Astrocyte of the cerebellum (primary cell): ENCODE measurements at places on chromosomes 11 and 22.

DNA sequence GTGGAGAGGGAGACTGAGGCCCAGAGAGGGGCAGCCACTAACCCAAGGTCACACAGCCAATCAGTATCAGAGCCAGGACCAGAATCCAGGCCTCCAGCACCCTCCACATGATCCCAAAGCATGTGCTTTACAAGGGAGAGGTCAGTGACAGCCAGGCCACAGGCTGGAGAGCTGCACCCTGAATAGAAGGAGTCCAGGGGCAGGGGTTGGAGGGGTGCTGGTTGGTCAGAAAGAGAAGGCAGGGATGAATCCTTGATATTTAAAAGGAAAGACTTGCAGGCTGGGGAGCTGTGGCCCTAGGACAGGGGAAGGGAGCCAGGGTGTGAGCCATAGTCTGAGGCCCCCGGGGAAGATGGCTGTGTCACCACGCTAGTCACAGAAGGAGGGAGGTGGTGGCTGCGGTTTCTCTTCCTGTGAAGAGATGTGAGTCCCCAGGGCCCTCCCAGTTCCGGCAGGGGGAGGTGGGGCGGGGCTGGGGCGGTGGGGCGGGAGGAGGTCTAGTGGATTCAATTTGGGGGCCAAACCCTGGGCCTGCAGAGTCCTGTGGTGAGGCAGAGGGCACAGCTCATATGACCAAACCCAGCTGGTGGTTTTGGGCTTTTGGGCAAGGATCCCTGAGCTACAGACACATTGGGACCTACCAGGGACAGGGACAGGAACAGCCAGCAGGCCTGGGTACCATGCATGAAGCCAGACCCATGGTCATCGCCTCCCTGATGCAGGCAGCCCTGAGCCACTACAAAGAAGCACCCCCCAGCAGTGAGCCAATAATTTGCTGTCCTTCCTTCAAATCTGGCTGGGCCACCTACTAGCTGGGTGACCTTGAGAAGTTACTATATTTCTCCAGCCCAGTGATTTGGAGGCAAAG lies 14.0 kb downstream of the RAC2 start:
- DNase-seq, result no peak

GRCh38 chr11:63985812-63986155 lies 454 bp upstream of the OTUB1 start:
- DNase-seq, result no peak

GRCh38 chr22:24822471-24822870 lies 16.5 kb downstream of the SGSM1 start:
- DNase-seq, result no peak

DNA sequence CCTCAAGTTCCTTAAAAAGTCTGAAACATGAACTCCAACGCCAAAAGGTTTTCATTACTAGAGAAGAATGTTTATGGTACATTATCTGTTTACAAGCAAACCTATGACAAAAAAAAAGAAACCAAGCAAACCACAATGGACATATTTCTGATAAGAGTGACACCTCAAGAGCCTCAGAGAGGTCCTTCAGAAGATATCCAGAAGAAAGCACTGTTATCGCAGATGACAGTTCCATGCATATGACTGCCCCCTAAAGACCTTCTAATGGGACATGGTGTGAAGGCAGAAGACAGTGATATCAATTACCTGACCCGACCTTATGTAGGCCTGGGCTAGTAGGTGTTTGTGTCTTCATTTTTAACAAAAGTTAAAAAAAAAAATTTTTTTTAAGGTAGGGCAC lies 3.1 kb downstream of the HDHD5 start:
- DNase-seq, result no peak

- no peak for DNase-seq
Measured at GRCh38 chr11:117815262-117815803, 9.2 kb downstream of the FXYD2 start.

DNA sequence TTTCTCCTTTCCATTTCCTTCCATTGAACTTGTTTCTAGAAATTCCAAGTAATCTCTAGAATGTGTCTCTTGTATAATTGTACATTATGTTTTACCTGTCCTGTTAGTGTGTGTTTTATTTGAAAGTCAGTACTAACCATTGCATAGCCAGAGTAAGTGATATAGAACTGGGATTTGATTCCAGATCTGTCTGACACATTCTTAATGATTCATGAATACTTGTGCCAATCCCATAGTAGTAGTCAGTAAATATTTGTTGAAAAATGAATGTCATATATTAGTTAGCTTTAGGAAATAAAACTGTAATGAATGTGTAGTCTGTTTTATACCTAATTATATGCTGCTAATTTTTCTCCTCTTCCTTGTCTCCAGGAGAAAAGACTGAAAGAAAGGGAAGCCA lies 186.9 kb downstream of the DDX10 start:
- no peak for DNase-seq

DNA sequence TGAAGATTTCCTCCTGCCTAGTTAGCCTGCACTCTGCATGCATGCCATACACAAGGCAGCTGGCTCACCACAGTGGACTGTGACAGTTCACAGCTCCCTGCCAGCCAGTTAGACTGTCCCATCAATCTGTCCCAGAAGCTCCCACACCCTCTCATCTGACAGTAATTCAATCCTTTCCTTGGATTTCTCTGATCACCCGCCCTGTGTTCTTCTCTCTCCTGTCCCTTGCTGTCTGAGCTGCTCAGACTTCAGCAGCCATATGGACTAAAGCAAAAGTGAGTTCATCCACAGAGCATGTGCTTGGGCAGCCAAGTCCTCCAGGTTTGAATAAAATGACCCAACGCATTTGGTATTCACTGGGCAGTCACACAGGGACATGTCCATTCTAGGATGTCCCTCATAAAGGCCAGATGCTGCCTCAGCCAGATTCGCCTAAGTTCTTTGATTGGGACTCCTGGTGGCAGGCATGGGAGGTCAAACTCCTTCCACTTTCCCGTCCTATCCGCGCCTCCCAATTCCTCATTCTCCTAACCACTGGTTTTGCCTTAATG lies 54.5 kb upstream of the ZBTB44 start:
- no peak for DNase-seq

- DNase-seq, result no peak
Measured at GRCh38 chr11:1943977-1944376, 3.2 kb upstream of the MRPL23 start.

- DNase-seq, result peak; percentile 57
Measured at GRCh38 chr11:102187416-102188151, 77.3 kb downstream of the YAP1 start.

DNA sequence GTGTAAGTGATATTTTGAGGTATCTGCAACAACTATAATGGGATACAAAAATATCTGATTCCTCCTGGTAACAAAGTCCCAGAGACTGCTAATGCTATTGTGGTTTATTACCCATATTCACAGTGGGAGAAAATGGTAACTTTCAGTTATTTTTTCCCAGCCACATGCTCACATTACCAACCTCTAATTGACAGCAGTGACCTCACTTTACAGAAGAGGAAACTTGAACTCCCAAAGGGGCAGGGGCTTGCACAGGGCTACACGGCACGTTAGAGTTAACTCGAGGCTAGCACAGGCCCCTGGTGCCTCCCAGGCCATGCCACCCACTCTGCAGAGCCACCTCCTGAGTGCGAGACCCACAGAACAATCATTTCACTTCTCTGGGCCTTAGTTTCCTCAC lies 132.4 kb downstream of the TENM4 start:
- no peak for DNase-seq

DNA sequence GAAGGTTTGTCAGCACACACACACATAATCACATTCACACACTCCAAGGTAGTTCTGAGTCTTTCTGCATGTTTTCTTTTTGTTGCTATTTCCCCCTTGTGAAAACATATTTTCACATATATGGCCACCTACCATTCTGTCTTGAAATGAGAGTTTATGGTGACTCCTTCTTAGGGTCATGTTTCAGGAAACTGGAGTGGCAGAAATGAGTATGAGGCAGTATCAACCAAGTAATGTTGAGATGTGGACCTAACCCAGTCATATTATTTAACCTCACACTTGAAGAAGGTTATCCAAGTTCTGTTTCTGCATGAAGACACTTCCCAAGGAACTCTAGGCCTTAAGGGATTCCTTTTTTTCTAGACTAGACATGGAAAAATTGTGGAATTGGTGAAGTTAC lies 481.4 kb downstream of the ETS1 start:
- no peak for DNase-seq

DNA sequence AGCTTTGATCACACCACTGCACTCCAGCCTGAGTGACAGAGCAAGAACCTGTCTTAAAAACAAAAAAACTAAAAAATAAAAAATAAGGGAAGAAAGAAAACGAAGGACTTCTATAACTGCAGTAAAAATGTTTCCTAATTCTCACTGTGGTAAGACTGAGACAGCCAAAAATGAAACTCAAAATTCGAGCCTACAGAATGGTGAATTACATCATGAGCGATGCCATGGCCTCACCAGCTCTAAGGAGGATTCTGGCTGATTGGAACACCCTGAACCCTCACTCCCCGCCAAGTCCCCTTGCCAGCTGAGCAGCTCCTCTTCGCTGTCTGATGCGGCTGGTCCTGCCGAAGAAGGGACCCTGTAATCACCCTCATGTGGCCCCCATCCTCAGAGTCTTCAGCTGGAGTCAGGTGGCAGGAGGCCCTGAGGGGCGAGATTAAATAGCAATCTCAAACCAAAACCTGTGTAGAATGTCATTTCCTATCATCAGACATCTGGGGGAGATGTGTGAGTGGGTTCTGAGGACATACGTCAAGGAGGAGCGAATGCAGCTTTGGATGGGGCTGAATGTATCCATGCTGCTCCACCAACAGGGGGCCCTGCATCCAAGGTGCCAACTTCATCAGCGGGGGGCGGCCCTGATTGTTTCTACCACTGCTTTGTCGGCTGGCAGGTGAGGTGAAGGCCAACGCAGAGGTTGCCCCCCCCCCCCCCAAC lies 29.2 kb downstream of the PDGFB start:
- DNase-seq, result no peak

DNA sequence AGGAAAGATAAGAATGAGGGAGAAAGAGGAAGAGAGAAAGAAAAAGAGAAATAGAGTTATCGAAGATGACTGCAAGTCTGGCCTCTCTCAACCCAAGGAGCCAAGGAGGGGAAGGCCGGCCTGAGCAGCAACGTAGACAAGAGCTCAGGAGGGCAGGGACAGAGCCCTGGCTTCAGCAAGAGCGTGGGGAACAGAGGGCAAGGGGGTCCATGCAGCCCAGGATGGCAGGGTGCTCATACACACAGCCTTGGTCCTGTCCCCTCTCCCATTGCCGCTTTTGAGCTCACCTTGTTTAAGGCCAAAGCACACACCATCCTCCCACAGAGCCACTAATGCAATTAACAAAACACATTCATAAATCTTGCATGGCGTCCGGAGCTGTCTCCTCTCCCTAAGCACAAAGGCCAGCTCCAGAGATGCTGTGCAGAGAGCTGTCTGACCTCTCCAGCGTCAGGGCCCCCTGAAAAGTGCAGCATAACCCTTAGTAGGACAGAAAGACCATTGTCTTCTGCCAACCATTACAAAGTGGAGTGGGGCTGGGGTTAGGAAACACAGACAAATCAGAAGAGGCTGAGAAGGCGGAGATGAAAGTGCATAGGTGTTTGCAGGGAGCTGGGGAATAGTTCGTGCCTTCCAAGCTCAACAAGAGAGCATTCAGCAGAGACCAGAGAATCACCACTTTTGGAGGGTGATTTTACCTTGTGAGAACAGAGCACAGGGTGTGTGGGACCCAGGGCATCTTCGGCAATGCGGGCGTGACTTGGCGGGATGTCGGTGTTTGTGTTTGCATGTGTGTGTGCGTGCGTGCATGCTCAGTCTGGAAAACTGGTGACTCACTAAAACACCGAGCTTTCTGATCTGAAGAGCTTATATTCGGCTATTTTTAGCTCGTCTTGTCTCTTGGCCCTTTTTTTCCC lies 28.2 kb upstream of the JAM3 start:
- no peak for DNase-seq

GRCh38 chr11:74936087-74936486 lies 12.8 kb downstream of the XRRA1 start:
- no peak for DNase-seq

DNA sequence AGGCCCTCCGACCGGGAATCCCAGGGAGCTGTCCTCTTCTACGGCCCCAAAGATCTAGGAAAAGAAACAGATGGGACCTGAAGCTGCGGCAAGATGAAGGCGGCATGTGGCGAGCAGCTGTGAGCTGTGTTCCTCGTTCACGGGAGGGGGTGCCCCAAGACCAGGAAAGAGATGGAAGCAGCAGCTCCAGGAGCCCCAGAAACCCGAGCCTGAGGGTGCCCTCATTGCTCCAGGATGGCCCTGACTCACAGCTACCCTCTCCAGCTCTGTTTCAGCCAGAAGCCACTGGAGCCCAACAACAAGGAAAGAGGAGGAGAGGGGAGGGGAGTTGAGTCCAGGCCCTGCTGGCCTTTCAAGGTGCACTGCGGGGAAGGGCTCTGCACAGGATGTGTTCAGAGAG lies 23.7 kb upstream of the NAP1L4 start:
- no peak for DNase-seq

- DNase-seq, result no peak
Measured at GRCh38 chr22:46036558-46037408, 59.8 kb upstream of the WNT7B start.

DNA sequence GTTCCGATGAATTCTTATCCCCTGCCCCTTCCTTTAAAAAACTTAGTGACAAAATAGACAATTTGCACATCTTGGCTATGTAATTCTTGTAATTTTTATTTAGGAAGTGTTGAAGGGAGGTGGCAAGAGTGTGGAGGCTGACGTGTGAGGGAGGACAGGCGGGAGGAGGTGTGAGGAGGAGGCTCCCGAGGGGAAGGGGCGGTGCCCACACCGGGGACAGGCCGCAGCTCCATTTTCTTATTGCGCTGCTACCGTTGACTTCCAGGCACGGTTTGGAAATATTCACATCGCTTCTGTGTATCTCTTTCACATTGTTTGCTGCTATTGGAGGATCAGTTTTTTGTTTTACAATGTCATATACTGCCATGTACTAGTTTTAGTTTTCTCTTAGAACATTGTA lies 12.0 kb downstream of the CCND1 start:
- no peak for DNase-seq

DNA sequence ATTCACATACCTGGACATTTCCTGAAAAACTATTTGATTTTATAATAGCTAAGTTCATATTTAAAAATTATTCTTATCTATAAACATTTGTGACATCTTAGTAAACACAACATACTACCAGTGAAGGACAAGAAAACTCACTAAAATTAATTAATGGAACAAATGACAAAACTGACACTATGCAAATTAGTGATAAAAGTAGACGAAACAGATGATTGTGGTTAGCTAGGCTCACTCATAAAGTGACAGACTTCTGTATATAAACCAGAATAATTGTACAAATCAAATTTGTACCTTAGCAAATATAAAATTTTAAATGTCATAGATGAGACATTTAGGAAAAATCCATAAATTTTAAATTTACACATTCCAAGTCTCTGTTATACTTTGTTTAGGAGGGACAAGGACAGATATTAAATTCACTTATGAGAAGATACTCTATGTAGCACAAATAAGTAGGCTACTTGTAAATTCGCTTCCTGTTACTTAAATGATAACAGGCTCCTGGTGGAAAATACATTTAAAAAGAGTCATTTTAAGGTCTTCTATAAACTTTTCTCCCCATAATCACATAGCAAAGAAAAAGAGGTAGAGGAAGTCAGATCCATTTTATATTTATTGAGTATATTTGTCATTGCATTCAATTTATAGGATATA lies 81.2 kb downstream of the KIF18A start:
- DNase-seq, result no peak
